ENCODE measurements at places on chromosomes 2 and 18.
A peak's percentile ranks its signal among the peaks of the same experiment; 100 is the strongest.

GRCh38 chr2:223095207-223095606 is 43.2 kb downstream of the KCNE4 start:
- no peak for DNase-seq

GRCh38 chr2:119196301-119197125 is 27.1 kb upstream of the STEAP3 start:
- no peak for DNase-seq

DNA sequence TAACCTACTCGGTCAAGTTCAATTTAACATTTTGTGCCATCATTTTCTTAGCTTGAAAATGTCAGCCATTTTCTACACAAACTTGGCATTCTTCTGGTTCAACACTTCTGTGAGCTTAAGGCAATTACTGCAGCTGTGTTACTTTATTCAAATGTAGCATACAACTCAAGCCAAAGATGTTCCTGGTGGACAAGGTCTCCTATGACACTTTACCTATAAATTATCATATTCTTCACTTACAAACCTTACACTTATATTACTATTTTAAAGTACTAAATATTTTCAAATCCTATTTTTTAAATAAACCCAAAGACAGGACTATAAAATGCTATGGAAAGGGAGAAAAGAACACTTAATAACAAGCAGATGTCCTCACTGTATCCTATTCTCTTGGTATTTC is 1045.3 kb downstream of the TSN start:
- no peak for DNase-seq

- peak; percentile 65 for DNase-seq
Observed at GRCh38 chr2:106542746-106543359, 55.7 kb downstream of the CD8B2 start.

- DNase-seq, result no peak
Observed at GRCh38 chr2:235803028-235803427, 309.2 kb downstream of the AGAP1 start.

- DNase-seq, result no peak
Observed at GRCh38 chr2:168034616-168035015, 212.8 kb downstream of the STK39 start.

- no peak for DNase-seq
Observed at GRCh38 chr2:65261676-65262075, 34.0 kb downstream of the ACTR2 start.

DNA sequence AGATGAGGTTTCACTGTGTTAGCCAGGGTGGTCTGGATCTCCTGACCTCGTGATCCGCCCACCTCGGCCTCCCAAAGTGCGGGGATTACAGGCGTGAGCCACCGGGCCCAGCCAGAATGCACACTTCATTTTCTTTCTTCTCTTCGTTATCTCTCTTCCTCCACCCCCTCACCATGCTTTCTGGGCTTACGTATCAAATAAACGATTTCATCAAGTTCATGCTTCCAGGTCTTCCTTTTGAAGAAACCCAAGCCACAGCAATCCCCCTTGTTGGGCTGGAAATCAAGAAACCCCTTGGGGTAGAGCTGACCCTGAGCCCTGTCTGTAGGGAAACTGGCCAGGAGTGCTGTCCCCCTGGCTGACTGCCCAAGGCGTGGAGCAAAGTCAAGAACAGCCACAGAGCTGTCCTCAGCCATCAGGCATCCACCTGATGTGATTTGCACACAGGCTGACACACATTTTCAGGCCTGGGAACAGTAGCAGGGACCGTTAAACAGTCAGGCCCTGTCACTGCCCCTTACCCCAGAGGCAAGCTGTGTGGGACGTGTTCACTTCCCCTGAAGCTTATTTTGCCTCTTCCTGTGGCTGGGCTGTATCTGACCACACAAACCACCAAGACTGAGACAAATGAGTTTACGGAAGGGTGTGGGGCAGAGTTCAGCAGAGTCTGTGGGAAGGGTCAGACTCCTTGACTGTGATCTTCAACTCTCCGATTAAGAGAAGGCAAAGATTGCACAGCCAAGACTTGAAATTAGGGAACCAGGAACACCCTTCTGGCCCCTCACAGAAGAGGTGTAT is 15.1 kb upstream of the NMUR1 start:
- DNase-seq, result no peak

GRCh38 chr18:36391426-36392145 is 94.1 kb downstream of the FHOD3 start:
- DNase-seq, result no peak

DNA sequence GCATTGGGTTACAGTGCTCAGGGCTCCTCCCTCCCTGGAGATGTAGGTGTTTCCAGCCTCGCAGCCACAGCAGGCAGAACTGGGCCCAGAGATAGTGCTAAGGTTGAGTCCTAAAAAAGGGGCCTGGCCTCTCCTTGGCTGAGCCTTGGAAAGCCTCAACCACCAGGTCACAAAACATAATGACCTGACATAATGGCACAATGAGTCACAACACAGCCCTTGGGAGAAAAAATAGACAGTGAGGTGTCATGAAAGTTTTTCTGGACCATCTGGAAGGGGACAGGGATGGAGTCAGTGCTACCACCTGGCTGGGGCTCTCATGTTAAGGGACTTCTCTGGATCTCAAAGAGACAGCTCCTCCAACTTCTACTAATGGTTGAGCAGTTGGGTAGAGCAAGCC is 92.4 kb upstream of the LCLAT1 start:
- DNase-seq, result no peak

GRCh38 chr2:233290051-233290845 is 17.4 kb upstream of the SAG start:
- DNase-seq, result no peak

- DNase-seq, result no peak
Observed at GRCh38 chr2:157473581-157473980, 29.7 kb upstream of the CYTIP start.

- DNase-seq, result no peak
Observed at GRCh38 chr2:239593455-239593854, 192.6 kb upstream of the HDAC4 start.

GRCh38 chr18:61497422-61497821 is 164.2 kb downstream of the CDH20 start:
- DNase-seq, result no peak

DNA sequence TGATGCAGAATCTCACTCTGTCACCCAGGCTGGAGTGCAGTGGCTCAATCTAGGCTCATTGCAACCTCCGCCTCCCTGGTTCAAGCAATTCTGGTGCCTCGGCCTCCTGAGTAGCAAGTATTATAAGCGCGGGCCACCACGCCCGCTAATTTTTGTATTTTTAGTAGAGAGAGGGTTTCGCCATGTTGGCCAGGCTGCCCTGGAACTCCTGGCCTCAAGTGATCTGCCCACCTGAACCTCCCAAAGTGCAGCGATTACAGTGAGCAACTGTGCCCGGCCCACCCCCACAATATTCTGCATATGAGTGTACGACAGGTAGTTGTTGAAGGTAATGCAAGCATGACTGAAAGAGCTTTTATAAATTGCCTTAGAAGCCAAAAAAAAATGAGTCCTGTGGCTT is 1.2 kb downstream of the WDR75 start:
- no peak for DNase-seq

DNA sequence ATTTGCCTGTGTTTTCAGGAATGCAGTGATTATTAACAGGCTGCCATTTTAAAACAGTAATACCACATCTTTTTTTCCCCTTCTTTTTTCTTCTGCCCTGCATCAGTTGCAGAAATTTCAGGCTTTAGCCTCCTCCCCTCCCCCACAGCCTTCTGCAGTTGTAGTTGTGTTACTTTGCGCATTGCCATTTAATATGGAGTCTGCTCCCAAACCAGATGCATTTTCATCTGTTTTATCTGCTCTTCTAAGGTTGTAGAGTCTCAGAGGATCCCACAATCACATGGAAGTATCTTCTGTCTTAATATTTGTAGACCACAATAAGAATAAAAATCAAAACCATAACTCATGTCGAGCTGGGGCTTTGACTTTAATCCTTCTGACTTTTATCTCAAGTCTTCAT is 3.8 kb downstream of the ASXL3 start:
- no peak for DNase-seq

GRCh38 chr2:168652997-168653921 is 149.2 kb upstream of the NOSTRIN start:
- DNase-seq, result no peak
